ENCODE measurements at places on chromosomes 4 and X.

GRCh38 chr4:143358923-143359643 lies 22.4 kb downstream of the GAB1 start:
- DNase-seq = peak; percentile 33

GRCh38 chr4:48493452-48494100 lies 3.5 kb downstream of the ZAR1 start:
- DNase-seq = no peak

DNA sequence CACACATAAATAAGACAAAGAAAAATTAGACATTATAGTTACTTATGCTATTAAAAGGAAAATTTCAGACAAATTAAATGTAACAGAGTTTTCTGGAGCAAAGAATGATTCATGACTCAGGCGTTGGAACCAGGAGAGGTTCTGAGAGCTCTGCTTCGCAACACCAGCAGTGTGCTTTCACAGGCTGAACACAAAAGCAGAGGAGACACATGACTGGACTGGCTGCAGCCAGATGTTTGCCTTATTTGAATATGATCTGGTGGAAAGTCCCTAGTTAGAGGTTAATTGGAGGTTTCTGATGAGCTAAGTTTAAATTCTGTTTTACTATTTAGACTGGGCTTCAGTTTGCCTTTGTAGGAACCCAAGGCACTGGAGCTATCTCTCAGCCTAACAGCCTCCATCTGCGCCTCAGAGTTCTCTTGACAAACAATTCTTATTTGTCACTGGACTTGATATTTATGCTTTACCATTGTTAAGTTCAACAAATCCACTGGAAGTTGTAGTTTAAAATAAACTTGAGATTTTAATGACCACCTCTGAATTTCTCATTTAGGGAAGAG lies 16.2 kb downstream of the BOD1L1 start:
- no peak for DNase-seq

- DNase-seq = no peak
Observed at GRCh38 chr4:55549888-55550287, 3.2 kb upstream of the CLOCK start.

- DNase-seq = no peak
Observed at GRCh38 chrX:17642891-17643290, 94.4 kb upstream of the SCML1 start.

DNA sequence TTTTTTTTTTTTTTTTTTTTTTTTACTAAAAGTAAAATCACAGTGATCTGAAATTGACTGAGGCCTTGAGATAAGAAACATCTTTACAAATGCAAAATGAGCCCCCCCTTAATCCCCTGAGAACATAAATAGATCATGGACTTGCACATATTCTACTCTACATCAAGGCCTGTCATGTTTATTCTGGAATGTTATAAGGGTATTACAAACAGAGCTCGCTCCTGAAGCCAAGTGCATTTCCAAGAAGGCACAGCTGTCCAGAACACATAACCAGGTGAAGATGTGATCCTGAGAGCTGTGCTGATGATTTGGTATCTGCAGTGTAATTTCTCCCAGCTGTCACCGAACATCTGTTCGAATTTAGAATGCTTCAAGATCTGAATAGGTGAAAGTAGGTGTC lies 384.5 kb downstream of the GPAT3 start:
- no peak for DNase-seq

- DNase-seq = no peak
Observed at GRCh38 chrX:150167482-150168324, 195.4 kb upstream of the MAMLD1 start.

- no peak for DNase-seq
Observed at GRCh38 chr4:36921476-36922216, 322.9 kb upstream of the NWD2 start.

DNA sequence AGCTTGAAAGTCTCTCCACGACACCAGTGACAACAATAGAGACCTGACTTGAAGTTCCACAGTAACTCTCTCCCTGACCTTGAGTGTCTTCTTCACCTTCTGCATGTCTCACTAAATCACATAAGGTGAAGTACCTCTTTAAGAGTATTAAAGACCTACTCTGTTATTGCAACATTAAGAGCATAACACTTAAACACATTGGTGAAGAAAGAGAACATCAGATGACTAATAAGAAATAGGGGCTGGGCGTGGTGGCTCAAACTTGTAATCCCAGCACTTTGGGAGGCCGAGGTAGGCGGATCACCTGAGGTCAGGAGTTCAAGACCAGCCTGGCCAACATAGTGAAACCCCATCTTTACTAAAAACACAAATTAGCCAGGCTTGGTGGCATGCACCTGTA lies 33.9 kb upstream of the MAPK10 start:
- no peak for DNase-seq

- DNase-seq = no peak
Observed at GRCh38 chr4:47334652-47335051, 128.8 kb downstream of the COMMD8 start.

- DNase-seq = no peak
Observed at GRCh38 chrX:149516604-149517003, 11.5 kb upstream of the IDS start.

- no peak for DNase-seq
Observed at GRCh38 chr4:129676934-129677333, 581.0 kb downstream of the C4orf33 start.

- DNase-seq = no peak
Observed at GRCh38 chrX:94178145-94178788, 504.3 kb downstream of the FAM133A start.

DNA sequence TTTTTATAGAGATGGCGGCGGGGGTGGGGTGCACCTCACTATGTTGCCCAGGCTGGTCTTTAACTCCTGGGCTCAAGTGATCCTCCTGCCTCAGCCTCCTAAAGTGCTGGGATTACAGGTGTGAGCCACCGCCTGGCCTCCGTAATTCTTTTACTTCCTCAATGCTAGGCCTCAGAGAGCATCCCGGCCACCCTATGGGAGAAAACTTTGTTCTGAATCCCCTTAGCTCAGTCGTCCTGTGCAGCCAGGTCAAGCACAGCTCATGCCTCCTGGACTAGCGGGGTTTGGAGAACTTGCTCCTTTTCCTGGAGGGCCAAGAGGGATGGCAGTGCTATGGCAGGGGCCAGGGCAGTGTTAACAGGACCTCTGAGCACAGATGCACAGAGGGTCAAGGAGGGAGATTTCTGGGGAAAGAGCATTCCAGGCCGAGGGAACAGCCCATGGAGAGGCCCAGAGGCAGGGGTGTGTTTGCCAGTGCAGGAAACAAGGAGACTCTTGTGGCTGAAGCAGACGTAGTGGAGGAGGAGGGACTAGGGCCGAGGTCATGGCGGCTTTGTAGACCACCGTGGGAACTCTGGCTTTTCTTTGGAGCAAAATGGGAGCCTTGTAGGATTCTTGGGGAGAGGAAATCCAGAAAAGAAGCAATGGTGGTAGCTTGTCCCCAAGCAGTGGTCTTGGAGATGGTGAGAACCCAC lies 9.8 kb upstream of the TNIP2 start:
- DNase-seq = no peak

GRCh38 chr4:92362028-92362427 lies 58.3 kb downstream of the GRID2 start:
- no peak for DNase-seq

- DNase-seq = no peak
Observed at GRCh38 chr4:39255266-39255665, 72.9 kb downstream of the WDR19 start.

DNA sequence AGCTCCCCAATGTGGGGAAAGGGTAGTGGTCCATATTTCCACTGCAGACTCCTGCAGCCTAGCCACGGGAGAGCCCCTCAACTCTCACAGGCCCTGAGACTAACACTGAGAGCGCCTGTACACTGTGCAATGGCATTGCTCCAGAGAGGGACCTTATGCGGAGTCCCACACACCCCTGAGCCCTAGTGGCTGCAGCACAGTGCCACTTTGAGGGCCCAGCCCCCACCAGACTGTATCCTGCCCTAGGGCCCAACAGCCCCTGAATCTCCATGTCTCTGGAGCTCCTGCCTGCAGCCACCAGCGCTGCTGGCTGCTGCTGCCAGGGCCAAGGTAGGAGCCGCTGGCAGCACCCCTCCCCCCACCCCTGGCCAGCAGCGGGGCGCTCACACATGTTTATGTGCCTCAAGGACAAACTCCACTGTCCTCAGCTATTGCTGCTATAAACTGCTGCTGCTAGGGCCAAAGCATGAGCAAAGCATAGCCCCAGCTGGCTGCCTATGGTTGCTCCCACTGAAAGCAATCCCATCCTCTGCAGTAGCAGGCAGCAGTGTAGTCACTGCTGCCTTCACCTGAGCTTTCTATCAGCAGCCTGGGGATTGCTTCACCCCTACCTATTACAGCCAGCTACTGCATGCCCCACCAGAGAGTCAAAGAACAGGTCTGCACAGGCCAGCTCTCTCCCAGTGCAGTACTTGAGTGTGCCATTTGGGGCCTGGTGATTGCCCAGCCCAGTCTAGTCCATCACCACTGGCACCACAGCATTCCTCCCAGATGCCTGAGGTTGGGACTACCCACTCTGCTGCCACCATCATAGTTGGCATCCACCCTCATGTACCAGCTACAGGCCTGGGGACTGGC lies 24.3 kb downstream of the TMEM154 start:
- DNase-seq = no peak

DNA sequence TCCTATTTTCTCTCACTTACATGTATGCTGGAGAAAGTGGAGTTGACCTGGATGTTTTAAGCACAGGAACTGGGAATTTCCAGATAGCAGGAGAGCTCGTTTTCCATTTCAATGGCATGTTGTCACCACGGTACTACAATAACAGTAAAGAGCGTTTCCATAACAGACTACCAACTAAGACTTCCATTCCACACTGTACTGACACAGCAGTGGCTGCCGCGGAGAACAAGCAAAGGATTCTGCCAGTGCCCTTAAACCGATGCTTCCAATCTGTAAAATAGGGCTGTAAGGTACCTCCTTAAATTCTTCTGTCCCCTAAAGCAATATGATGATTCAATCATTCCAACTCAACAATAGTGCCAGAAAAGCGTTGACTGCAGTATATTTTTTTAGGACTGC lies 143.9 kb downstream of the KLHL13 start:
- no peak for DNase-seq

DNA sequence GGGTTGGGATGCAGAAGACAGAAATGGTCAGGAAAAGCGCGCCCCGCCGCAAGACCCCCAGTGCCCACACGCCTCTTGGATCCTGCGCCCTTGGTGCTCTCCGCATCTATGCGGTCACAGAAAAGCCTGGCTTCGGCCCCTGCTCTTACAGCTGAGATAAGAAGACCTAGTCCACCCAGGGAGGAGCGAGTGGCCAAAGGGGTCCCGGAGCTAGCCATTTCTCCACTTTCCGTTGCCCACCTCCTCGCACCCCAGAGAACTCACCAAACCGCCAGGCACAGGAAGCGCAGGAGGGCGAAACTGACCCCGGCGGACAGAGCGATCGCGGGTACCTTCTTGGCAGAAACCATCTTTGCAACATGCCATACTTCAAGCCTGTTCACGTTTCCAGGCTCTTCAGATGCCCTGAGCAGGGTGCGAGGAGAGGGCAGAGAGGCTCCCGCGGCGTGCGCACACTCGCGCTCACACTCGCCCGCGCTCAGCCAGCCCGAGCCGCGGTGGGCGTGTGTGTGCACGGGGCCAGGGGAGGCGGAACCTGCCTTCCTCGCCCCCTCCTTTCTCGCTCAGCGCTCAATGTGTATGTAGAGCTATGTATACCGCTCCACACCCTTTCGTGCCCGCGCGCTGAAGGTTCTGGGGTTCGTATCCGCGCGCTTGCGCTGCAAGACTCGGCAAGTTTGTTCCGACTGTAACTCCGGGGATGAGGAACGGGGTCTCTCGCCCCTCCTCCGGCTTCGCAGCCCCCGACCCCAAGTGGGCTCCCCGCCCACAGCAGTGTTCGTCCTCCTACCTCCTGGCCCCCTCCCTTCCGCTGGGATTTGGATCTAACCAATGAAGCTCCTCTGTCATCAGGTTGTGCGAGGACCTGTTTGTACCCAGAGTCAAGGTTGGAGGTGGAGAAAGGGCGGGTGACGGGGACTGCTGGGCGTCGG lies at the start of gene GABRA4:
TSS of gene GABRA4 (minus strand) at position 507 of the 932 bp plus-strand sequence. CDS start at position 350, 157 bp downstream.
- no peak for DNase-seq

DNA sequence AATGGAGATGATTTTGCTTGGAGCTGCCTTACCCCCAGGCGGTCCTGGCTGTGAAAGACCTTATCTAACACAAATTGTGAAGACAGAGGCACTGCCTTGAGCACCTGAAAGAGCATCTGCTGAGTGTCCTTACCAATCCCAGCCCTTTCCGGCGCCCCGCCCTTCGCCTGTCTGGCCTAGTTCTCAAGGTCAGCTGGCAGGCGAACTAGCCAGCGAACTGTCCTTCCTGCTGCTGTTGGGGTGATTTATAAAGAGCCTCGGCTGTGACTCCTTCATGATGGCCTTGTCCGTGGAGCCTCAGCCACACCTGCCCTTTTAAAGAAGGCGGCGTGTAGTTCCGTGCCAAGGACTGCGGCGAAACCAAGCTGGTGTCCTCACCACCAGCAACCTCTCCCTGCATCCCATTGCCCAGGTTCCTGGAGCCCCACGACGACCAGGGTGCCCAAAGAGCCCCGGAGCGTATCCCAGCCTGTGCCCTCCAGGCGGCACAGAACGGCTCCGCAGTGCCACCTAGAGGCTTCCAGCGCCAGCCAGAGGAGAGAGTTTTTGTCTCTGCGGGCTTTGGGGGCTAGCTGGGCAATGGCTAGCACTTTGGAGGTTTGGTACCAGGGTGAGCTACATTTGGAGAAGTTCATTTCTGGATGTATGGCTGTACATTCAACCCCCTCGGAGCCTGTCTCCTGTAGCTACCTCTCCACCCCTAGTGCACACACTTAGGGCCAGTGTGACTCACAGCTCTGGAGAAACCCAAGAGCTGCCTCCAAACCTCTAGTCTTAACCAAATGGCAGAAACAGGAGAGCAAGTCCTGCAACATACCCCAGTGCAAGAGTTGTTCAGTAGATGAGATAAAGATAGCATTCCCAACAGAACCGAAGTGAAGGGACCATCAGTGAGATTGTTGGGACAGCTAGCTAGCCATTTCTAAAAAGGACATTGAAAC lies 36.8 kb upstream of the VMA21 start:
- peak; percentile 35 for DNase-seq

Data from CD4-positive, alpha-beta T cell treated with Interleukin-10 for 1 hour (primary cell).